ENCODE measurements at places on chromosomes 2 and 18.

GRCh38 chr2:216802516-216803215, 57.2 kb downstream of the TNP1 start:
- DNase-seq: no peak

DNA sequence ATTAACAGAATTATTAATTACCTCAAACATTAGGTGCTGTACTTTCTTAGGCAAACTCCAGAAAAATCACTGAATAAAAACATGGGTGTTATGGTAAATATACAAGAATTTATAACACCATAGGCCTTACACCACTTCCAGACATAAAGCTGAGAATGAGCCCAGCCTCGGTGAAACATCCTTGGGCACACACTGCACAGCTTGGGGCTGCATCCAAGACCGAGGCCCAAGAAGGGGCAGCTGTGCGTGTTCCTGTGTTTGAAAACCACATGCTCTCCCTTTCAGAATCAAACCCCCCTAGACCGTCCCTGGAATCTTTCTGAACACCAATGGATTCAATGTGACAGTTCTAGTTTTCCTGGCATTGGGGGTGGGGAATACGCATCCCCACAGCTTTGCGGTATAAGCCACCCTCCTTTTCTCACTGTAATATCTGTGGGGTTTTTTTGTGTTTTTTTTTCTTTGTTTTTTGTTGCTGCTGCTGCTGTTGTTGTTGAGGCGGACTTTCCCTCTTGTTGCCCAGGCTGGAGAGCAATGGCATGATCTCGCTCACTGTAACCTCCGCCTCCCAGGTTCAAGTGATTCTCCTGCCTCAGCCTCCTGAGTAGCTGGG, 12.9 kb downstream of the ERFE start:
- DNase-seq: no peak

- DNase-seq: peak; percentile 46
Measured at GRCh38 chr2:118032169-118033013, 18.5 kb upstream of the CCDC93 start.

DNA sequence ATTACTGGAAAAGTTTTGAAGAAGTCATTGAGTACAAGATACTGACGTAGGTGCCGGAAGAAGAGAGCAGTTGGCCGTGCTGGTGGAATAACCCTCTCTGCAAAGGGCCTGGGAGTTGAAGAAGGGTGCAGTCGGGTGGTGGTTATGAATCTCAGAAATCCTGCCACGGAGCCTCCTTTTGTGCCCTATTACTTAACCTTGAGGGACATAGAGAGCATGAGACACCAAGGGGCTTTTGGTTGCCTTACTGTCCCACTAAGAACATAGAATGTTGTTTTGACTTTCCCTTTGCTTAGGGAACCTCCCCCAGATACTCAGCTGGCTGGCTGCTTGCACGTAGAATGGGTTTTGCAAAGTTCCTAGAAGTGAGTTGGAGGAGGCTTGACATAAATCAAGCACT, 1.3 kb upstream of the CD28 start:
- DNase-seq: no peak

GRCh38 chr2:30336978-30337841, 105.9 kb downstream of the LBH start:
- DNase-seq: no peak

GRCh38 chr2:31204783-31205182, 12.5 kb downstream of the CAPN14 start:
- DNase-seq: no peak

DNA sequence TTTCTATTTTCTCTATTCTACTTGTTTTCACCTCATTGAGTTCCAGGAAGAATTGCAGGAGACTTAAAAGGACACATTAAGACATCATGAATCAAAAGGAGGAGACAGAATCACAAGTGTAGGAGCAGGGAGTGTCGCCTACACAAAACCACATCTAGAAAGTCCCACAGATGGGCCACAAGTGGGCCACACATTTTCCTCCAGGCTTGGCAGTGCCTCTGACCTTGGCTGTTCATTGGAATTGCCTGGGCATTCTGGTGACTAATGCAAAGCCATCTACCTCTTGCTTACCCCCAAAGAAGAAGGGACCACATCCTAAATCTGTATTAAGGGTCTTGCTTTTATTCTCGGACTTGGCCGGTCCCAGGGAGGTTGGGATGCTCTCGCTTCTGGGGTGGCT, 103.6 kb downstream of the KLHL29 start:
- DNase-seq: no peak

DNA sequence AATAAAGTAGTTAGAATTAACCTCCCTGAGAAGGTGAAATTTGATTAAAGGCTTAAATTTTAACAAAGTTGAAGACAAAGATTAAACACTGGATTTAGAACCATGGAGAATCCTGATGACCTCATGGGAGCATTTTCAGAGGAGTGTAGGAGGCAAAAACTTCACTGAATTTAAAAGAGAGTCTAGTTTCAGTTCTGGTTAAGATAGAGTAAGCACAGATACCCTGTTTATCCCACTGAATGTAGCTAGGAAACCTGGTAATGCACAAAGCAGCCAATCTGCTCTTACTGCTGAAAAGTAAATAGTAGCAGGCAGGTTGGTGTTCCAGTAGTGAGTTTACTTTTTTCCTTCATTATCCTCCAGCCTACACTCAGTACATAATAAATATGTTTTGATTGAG, 654.9 kb upstream of the SYT4 start:
- peak; percentile 67 for DNase-seq

GRCh38 chr2:9638532-9638931, 7.7 kb upstream of the YWHAQ start:
- DNase-seq: peak; percentile 96

- DNase-seq: no peak
Measured at GRCh38 chr18:69035756-69036155, 237.9 kb downstream of the CCDC102B start.

DNA sequence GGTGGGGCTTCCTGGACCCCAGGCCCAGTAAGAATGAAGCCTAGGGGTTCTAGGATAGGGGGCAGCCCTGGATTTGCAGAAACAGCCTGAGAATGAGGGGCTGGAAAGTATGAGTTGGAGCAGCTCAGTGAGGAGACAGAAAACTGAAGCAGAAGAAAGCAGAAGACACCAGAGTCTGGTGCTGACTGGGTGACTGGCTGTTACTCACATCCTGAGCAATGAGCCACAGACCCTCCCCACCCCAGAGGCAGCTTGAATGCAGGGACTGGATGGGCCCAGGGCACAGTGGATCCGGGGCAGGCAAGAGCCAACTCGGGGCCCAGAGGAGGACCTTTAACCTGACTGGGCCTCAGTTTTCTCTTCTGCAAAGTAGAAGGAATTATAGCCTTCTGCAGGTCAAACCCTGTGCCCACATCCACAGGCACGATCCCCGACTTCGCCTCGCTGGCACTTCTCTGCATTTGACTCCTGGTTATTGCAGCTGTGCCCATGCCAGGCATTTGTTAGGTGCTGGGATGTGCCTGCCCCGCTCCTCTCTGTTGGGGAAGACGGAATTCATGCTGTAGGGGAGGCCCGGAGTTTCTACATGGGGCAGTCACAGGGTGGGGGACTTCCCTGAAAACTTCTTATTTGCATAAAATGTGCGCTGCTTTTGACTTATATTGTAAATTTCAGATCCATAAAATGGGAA, 8.5 kb downstream of the STEAP3 start:
- peak; percentile 75 for DNase-seq

DNA sequence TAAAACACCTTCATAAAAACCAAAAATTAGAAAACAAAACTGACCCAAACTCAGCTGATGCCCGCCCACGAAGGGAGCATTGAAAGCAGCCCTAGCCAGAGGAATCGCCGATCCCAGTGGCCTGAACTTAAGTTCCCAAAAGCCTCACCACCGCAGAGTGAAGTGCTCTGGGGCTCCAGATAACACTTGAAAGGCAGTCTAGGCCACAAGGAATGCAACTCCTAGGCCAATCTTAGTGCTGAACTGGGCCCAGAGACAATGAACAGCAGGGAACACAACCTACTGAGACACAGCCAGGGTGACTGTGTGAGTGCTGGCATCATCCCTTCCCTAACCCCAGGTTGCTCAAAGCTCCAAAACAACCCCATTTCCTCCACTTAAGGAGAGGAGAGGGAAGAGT, 59.6 kb upstream of the CHN1 start:
- DNase-seq: no peak

DNA sequence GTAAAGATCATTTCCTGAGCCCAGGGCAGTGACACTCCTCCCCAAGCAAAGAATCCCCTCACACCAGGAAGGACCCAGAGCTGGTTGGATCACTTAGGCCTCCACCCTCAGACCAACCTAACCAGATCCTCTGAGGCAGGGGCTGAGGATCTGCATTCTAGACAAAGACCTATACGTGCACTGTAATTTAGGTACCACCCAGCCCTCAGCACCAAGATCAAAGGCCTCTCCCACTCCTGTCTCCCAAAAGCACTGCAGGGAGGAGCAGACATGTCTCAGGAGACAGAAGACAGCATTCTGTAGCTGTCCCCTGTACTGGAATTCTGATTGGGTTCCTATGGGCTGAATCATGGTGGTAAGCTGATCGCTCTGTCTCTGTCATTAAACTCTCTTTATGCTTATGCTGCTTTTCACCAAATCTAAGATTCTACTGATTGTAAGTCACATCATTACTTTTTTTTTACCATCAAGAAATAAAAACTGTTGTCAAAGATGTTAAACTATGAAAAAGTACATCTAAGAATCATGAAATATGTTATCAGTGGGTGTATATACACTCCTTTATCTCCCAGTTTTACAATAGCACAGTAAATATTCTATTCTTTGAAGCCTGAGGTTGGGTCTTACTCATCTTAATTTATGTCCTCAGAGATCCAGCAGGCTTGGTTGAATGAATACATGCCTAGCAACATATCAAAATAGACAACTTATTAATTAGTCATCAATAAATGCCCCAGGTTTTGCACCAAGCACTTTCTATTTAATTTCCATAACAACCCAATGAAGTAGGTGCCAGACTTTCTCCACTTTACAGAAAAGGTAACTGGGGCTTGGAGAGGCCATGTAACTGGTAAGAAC, 28.3 kb downstream of the MCFD2 start:
- DNase-seq: peak; percentile 51
